ENCODE measurements at places on chromosomes 1 and 21. TPM values are rescaled to one million over a fixed set of nuclear protein-coding genes. Genes with fewer than 3 reads are reported as not detected.

The CFHR1 gene
- total RNA-seq, result 0.39 TPM

The NBPF8 gene
- total RNA-seq, result 4.7 TPM

The CLCNKA gene
- 0.24 TPM for total RNA-seq

The NECTIN4 gene
- 1.6 TPM for total RNA-seq

The S100A12 gene
- total RNA-seq, result not detected

The RPTN gene
- total RNA-seq, result not detected
